A172 (cell line): ENCODE measurements at places on chromosomes 12 and 14. TPM values are rescaled to one million over a fixed set of nuclear protein-coding genes. Genes with fewer than 3 reads are reported as not detected.

B4GALNT1 gene
- total RNA-seq = 61.9 and 82.6 TPM in 2 replicates

FGF23 gene
- not detected in 2 replicates for total RNA-seq

OVCH1 gene
- not detected in 2 replicates for total RNA-seq

NRIP2 gene
- not detected in 2 replicates for total RNA-seq

GUCY2C gene
- total RNA-seq = not detected in 2 replicates

KRT79 gene
- total RNA-seq = 0.26 and 0.33 TPM in 2 replicates

KRT72 gene
- total RNA-seq = not detected in 2 replicates

ARMH4 gene
- 3.1 and 4.0 TPM in 2 replicates for total RNA-seq

TMED10 gene
- total RNA-seq = 155 and 159 TPM in 2 replicates

LHX5 gene
- total RNA-seq = not detected in 2 replicates

DPPA3 gene
- not detected in 2 replicates for total RNA-seq

TTC6 gene
- 0.14 and 1.5 TPM in 2 replicates for total RNA-seq

PDZRN4 gene
- total RNA-seq = not detected in 2 replicates

USP44 gene
- total RNA-seq = not detected in 2 replicates

ANKS1B gene
- 0.24 and 0.55 TPM in 2 replicates for total RNA-seq

OR10G2 gene
- not detected in 2 replicates for total RNA-seq

SLC25A21 gene
- 0.22 TPM in 1 of 2 replicates, not detected in the other for total RNA-seq

NKX2-1 gene
- total RNA-seq = not detected in 2 replicates

DEPDC4 gene
- 2.8 and 3.1 TPM in 2 replicates for total RNA-seq

PPP1R36 gene
- total RNA-seq = 0.69 TPM in 1 of 2 replicates, not detected in the other

SMCO2 gene
- total RNA-seq = not detected in 2 replicates

CMA1 gene
- not detected in 2 replicates for total RNA-seq

TMTC1 gene
- total RNA-seq = 24.6 and 26.2 TPM in 2 replicates

OAS3 gene
- total RNA-seq = 20.3 and 24.3 TPM in 2 replicates

ST8SIA1 gene
- total RNA-seq = 0.34 TPM in 1 of 2 replicates, not detected in the other

CCDC38 gene
- 0.07 TPM in 1 of 2 replicates, not detected in the other for total RNA-seq

INHBC gene
- total RNA-seq = not detected in 2 replicates

KLRC4 gene
- not detected in 2 replicates for total RNA-seq

PHLDA1 gene
- total RNA-seq = 48.3 and 61.6 TPM in 2 replicates
